ENCODE measurements at places on chromosomes 5 and 9.

GRCh38 chr9:22700171-22700570 lies 253.5 kb downstream of the DMRTA1 start:
- no peak for DNase-seq

GRCh38 chr5:159263569-159263905 lies 447 bp downstream of the UBLCP1 start:
- no peak for DNase-seq

GRCh38 chr9:109027176-109027575 lies 13.9 kb upstream of the CTNNAL1 start:
- DNase-seq: no peak

GRCh38 chr5:82338771-82339373 lies 60.7 kb upstream of the RPS23 start:
- DNase-seq: no peak

DNA sequence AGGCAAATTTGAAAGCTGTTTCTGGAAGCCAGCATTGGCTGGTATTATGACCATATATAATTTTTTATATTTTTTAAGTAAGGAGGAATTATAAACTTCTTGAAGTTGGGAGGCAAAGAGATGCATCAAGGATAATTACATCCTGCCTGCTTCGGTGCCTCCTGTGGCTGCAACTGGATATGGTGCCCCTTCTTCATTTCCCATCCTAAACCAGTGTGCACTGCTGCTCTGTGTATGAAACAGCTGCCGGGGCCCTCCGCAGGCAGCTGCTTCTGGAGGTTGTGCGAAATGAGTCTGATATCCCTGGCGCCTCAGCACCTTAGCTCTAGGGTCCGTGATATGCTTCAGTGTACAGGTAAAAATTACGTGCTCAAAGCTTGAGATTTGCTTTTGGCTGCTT lies 304.2 kb downstream of the ENC1 start:
- no peak for DNase-seq

DNA sequence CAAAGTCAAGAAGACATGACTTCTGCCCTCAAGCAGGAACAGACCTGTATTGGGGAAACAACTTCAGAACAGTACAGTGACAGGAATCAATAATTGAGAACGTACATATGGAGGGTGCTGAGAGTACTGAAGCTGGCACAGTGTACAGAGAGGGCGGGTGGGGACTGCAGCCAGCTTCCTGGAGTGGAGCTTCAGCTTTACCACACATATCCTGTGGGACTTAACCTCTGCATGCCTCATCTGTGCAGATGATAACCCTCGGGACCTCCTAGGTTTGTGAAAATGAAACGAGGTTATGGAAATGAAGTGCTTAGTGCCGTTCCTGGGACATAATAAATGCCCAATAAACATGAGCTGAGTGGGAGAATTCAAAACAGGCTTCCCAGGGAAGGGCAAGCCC lies 22.1 kb upstream of the RARS1 start:
- no peak for DNase-seq

DNA sequence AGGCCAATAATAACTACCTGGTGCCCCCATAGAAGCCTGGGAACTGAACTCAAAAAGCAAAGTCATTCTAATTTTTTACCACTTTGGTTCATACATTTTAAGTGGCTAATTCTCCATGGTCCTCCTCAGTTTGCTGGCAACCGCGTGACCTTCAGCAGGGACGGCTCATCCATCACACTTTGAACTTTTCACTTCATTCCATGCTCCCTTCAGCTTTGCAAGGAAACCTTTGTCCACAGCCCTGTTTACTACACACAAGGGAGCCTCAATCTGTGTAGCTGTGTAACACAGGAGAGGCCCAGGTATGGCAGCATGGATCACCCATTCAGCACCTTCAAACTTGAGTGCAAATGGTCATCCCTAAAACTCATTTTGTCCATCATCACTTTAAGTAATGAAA lies 552.4 kb downstream of the IRX1 start:
- DNase-seq: no peak

GRCh38 chr9:5624655-5625054 lies 4.3 kb upstream of the RIC1 start:
- DNase-seq: no peak
